ENCODE measurements at places on chromosomes 7 and 10.

DNA sequence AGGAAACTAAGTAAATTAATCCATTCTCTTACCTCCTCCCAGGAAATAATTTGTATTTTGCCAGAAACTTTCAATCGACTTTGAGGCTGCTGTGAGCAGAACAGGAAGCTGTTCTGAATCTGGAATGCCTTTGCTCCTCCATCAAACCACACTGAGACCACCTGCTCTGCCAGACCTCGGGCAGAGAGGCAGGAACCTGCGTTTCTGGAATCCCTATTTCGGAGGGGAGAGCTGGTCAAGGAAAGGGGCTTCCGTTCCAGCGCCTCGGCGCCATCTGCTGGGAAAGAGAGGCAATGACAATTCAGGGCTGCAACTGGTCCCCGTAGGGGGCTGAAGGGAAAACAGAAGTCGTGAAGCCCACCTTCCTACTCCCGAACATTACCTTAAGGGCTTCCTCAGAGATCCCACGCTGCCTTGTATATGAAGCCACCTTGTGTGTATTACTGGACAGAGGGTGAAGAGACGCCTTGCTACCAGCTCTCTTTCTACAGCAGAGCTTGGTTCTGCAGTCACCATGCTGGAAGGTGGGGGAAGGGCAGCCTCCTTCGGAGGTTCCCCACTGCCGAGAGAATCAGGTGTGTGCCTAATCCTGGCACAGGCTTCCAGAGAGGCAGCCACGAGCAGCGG, 31.2 kb downstream of the ZNF467 start:
- DNase-seq: peak; percentile 44

DNA sequence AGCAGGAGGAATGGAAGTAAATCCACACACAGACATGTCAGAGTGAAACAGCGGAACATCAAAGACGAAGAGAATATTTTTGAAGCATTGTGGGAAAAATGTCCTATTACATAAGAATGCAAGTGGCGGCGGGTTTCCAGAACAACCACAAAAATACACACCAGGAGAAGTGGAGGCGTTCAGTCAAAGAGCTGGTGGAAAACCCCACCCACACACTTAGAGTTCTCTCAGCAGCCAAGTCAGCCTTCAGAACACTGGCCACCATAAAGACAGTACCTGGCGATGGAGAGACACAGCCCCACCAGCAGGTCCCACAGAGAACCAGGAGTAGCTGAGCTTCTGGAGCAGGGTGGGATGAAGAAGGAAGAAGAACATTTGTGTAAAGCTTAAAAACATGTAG, 23.7 kb downstream of the NKX6-2 start:
- no peak for DNase-seq

- no peak for DNase-seq
These were observed 15.1 kb downstream of the TTYH3 start for GRCh38 chr7:2646680-2647571.

- DNase-seq: no peak
These were observed 3.9 kb upstream of the MIOS start for GRCh38 chr7:7562736-7563135.

DNA sequence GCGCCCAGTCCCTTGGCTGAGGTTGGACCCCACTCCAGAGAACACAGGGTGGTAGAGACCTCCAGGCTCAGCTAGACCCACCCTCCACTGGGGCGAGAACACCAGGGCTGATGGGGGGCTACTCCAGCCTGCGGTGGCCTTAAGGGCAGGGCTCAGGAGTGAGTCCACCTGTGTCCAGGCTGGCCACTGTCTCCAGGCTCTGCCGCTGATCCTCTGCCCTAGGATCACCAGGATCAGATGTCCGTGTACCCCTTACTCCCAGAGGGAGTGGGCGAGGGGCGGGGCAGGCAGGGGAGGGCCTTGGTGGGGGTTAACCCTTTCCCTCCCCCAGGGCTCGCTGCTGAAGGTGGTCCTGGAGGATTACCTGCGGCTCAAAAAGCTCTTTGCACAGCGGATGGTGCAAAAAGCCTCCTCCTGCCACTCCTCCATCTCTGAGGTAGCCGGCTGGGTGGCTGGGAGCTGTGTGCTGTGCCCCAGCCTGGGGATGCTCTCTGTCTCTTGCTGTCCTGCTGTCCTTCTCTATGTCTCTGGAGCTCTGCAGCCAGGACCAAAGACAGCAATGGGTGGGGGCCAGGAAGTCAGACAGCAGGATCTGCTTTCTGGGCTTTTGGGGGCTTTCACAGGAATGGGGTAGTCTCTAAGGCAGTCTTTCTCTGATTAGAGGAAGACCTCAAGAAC, 38.0 kb downstream of the PSAP start:
- no peak for DNase-seq

DNA sequence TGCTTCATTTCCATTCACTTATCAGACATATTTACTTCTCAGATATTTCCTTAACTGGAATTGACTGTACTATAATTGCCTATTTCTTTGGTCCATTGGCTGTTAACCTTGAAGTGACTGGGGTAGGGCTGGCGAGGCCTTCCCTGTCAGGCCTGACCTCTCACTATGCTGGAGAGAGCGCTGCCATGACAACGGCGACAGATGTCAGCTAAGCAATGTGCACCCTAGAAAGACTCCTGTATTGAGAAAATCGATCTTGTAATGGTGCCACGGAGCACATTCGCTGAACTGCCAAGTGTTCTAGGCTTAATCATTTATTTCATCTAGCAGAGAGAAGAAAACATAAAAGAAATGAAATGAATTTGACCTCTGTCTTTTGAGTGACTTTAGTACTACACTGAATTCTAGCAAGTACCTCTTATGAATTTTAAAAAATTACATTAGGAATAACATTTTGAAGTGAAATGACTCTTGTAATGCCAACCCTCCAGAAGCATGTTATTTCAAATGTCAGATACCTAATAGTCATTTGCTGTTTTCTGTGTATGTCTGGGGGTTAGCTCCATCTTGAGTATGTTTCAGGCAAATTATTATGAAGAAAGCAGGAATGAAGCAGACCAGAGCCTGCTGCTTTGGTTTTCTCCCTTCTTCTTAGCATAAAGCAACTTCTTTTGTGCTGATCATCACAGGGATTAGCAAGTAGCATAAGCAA, 148.0 kb downstream of the SNX10 start:
- no peak for DNase-seq

DNA sequence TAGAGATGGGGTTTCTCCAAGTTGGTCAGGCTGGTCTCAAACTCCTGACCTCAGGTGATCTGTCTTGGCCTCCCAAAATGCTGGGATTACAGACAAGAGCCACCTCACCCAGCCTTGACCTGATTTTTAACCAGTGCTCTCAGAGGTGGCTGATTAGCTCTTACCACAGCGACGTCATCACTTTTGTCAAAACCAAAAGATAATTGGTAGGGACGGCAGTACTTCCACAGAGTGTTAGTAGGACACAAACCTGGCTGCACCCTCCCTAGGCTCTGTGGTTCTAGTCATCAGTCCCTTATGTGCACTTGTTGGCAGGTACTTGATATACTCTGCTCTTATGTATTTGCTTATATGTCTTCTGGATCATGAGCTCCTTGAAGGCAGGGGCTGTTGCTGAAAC, 74.0 kb downstream of the GPR141 start:
- no peak for DNase-seq
